ENCODE measurements at places on chromosomes 6 and 20.

DNA sequence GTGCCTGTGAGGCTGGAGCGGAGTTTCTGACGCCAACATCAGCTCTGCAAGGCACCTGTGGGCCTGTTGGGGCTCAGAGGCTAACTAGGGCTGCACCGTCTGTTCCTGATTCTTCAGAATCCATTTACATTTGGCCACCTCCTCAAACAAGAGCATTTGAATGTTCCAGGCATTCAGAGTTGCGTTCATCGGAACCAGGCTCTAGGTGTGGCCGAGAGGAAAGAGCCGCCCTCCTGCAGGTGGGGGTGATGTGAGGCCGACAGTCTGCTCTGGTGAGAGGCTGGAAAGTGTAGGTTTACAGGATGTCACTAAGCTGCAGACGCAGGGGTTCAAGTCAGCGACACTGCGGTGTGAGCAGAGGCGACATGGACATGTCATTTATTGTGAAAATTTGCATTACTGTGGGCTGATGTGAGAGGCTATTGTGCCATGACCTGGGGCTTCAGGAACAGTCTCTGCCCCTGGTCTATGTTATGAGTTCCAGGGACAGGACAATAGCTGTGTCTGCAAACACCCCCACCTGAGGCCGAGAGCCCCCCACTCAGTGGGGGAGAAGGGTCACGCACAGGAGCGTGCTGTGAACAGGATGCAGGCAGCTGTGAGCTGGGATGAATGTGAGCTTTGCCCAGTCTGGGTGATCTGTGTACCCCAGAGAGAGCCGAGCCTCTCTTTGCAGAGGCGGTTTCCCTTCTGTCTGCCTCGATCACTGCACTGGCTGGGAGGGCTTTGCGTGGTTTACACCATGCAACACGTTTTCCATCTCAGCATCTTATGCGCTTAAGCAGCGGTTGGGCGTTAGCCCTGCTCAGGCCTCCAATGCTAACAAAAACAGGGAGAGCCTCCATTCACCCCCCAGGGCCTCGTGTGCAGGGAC is 21.1 kb downstream of the SLCO4A1 start:
- DNase-seq = no peak

- no peak for DNase-seq
These were observed 26.5 kb downstream of the HIVEP2 start for GRCh38 chr6:142918339-142919042.

DNA sequence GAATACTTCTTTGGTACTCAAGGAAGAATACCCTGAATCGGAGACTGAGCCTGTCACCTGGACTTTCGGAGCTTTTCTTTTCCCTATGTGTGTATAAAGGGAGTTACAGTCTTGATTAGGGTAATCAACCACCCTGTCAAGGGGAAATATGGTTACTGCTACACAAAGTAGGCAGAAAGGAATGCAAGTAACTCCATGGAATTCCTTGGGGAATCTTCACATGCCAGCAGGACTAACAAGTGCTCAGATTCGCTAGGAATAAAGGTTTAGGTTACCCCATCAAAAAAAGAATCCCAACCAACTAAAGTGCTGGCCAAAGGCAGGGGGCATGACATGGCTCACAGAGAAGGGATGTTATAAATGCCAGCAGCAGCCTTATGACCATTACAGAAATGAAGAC is 10.4 kb downstream of the KCNS1 start:
- no peak for DNase-seq

- no peak for DNase-seq
These were observed 579.0 kb upstream of the BTBD3 start for GRCh38 chr20:11338496-11339306.

- DNase-seq = peak; percentile 18
These were observed 17.3 kb downstream of the BPHL start for GRCh38 chr6:3135668-3136291.

DNA sequence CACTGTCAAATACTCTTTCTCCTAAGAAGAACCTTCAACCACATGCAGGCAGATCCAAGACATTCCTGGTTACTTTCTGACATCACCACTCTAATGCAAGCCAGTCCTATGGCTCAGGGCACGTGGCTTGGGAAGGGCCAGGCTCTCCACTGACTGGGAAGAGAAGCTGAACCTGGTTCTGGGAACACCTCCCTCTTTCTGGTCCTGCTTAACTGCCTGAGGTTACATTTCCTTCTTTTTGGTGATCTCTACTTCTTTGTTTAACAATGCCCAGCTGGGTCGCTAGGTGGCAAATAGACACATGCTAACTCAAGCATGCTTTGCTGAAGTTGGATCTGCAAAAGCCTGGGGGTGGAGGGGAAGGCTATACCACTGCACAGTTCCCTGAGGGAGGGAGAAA is 249.8 kb downstream of the GMDS start:
- DNase-seq = no peak

DNA sequence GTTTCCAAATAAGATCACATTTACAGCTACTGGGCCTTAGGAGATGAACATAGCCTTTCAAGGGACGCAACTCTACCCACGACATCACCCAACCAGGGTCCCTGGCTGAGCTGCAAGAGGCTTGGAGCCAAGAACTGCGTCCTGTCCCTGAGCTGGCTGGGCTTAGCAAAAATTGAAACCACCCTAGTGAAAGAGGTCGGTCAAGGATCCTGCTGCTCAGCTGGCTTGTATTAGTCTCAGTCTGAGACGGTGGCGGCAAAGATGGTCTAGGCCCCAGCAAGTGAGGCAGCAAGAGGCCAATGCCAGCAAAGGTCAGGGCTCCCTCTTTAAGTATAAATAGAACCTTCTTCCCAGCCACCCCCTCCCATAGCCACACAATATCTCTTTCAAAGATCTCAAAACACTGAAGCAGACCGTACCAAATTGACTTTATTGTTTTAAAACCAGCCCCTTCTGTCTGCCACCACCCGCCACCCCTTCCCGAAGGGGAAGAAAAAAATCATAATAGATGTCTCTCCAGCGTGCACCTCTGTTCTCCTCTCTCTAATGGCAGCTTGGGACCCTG is 140.5 kb downstream of the EYA2 start:
- no peak for DNase-seq

DNA sequence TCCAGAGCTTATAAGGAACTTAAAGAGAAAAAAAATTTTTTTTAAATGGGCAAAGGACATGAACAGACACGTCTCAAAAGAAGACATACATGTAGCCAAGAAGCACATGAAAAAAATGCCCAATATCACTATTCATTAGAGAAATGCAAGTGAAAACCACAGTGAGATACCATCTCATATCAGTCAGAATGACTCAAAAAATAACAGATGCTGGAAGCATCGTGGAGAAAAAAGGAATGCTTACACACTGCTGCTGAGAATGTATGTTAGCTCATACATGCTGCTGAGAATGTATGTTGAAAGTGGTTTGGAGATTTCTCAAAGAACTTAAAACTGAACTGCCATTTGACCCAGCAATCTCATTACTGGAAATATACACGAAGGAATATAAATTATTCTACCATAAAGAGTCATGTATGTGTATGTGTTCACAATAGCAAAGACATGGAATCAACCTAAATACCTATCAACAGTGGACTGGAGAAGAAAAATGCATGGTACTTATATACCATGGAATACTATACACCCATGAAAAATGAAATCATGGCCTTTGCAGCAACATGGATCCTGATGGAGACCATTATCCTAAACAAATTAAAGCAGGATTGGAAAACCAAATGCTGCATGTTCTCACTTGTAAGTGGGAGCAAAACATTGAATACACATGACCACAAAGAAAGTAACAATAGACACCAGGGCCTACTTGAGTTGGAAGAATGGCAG is 5.2 kb downstream of the OR11A1 start:
- DNase-seq = no peak

DNA sequence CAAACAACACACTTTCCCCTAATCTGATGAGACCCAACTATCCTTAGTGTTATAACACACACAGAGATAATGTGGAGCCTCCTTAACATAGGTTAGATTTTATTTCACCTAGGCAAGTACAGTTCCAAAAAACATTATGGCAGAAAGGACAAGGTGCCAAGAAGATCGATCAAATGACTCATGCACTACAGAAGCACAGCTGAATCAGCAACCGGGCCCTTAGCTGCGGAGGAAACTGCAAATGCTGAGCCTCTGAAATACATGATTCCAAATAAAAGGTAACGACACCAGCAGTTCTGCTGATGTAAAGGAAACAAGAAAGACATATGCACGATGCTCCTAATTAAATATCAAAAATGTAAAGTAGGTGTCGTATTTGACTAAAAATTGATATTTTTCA is 19.9 kb upstream of the MUC21 start:
- no peak for DNase-seq

GRCh38 chr6:17983730-17984129 is 3.7 kb downstream of the KIF13A start:
- no peak for DNase-seq

GRCh38 chr20:41131594-41132387 is 5.6 kb upstream of the PLCG1 start:
- DNase-seq = no peak

GRCh38 chr20:3224681-3225421 is 14.1 kb downstream of the SLC4A11 start:
- DNase-seq = no peak

- no peak for DNase-seq
These were observed 42.3 kb upstream of the RALGAPA2 start for GRCh38 chr20:20754714-20755113.

DNA sequence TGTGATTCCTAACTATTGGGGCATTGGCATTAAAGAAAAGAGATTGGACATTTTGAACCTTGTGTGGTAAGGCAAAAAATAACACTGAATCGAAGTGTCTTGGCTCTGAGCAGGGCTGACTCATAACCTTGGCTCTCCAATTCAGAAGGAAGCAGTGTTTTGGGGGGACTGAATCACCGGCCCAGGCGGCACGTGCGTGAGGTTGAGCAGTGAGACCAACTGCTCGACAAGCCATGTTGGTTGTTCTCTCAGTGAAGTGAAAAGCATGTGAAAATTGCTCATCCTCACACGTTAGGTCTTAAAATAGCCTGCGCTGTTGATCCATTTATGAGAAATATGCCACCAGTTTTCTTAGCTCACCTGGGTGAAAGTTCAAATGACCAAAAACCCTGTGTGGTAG is 137.8 kb upstream of the SPACA1 start:
- no peak for DNase-seq

DNA sequence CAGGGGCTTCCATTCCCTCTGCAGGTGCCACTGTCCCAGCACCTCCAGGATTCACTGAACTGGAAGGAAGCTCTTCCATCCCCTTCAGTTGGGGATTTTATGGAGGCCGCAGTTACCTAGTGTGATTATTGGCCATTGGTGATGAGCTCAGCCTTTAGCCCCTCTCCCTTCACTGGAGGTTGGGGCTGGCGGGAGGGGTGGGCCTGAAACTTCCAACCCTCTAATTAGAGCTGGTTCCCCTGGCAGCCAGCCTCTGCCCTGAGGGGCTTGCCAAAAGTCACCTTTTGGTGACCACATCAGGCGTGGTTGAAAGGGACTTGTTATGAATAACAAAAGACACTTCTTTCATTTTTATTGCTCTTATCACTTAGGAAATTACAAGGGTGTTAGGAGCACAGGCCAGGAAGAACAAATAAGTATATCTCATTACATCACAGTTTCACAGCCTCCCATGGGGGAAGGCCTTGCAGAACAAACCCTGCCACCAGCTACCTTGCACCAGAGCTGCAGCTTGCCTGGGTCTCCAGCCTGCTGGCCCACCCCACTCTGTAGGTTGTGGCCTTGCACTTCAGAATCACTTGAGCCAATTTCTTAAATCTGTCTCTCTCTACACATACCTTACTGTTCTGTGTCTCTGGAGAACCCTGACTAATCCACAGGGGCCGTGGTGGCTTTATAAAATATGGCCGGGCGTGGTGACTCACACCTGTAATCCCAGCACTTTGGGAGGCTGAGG is 5.0 kb downstream of the PYGB start:
- DNase-seq = peak; percentile 58

DNA sequence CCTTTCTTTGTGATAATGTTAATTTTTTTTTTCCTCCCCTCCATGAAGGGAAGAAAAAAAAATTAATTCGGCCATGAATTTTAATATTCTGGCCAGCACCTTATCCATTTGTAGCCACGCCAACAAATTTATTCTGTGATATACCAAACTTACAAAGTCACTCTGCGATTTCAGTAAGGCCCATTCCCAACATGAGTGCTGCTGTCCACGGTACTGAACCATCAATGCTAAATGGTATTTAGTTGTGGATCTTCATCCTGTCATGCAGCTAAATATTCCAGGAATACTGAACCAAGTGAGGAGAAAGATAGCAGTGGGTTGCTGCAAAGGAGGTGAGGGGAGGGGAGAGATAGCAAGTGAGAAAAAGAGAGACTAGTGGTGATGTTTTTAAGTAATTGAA is 19.5 kb upstream of the RSPH4A start:
- DNase-seq = no peak

- no peak for DNase-seq
These were observed 43.2 kb downstream of the RANBP9 start for GRCh38 chr6:13668291-13668928.

DNA sequence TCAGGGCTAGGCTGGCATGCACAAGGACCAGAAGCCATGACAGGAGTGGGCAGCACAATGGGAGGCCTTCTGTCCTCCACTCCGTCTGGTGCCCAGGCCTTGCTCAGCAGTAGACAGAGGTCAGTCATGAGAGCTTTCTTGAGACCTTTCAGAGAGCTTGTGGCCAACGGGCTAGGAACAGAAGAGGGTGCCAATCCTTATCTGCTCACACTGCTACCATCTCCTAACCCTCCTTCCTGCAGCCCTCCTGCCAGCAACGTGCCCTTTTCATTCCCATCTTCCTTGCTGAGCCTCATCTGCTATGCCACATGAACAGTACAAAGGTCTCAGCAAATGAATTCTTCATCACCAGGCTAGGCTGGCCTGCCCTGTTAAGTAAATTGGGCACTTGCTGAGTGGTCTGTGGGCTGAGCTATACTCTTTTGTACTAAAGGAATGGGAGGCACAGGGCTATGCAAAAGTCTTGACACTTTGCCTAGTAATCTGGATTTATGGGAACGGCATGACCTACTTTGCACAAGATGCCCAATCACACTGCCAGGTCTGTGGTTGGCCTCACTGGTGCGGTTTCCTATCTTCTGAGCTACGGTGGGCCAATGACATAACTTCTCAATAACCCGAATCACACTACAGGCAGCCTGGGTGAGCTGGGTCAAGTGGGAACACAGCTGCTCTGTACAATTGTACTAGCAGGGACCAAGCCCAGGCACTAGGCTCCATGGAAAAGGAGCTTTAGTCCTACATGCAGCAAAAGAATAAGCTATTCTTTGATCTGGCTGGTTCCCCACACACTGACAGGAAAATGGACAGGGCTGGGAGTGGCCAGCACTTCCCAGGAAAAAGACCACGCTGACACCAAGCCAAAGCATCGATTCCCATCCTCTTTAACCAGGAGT is 47.8 kb downstream of the ELOVL5 start:
- no peak for DNase-seq

- DNase-seq = no peak
These were observed 27.5 kb upstream of the SIRPA start for GRCh38 chr20:1867495-1868260.

- DNase-seq = peak; percentile 2
These were observed 64.7 kb upstream of the RPS6KA2 start for GRCh38 chr6:166691746-166692145.

Data from NCI-H2081 (cell line).